ENCODE measurements at places on chromosomes 7 and 10. TPM values are rescaled to one million over a fixed set of nuclear protein-coding genes. Genes with fewer than 3 reads are reported as not detected.

DNA sequence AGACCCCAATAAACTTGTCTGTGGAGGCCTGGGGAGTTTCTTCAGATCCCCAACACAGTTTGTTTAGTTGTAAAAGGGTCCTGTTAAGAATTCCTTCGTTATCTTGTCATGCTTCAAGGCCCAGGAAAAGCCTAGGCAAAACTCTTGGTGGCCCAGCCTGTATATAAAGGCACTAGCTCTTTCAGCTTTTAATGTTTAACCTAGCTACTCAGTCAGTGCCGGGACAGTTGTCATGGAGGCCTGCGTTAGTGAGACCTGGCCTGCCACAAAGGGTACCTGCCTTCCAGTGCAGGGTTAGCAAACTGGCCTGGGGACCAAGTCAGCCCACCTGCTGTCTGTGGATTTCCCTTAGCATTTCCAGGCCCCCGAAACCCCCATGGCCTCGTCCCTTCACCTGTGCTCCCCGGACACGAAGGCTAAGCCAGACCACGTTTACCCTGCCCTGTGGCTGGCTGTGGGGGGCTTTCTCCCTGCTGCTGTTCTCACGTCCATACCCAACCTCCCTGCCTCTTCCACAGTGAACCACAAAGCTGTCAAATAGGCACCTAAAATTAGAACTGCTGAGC lies 96.9 kb upstream of the PPP2R2D start:
- DNase-seq = no peak

- DNase-seq = no peak
Observed at GRCh38 chr7:128053023-128053422, 21.8 kb upstream of the LRRC4 start.

The DIP2C gene
- 42.0 TPM for total RNA-seq

DNA sequence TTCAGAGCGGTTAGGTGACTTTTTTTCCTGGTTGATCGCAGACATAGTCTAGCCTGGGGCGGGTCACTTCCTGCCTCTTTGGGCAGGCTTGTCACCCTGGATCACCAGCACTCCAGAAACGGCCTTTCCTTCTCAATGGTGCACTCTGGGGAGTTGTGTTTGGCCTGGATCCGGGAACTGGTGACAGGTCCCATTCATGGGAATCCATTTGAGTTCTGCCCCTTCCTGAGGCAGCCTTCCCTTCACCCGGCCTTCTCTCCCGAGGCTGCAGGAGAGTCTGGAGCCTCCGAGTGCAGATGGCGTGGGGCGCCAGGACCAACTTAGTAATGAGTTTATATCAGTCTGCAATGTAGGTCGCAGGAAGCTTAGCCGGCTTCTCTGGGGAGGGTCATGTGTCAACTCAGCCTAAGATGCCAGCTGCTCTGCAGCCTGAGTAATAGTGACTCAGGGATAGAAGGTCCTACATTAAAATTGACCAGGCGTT lies 54.2 kb downstream of the TACR2 start:
- DNase-seq = no peak

GRCh38 chr7:90582164-90582563 lies 14.0 kb upstream of the CDK14 start:
- no peak for DNase-seq

GRCh38 chr7:41046221-41046761 lies 656.6 kb downstream of the INHBA start:
- no peak for DNase-seq

The PDE6C gene
- total RNA-seq = not detected

The CSTF2T gene
- total RNA-seq = 46.0 TPM

DNA sequence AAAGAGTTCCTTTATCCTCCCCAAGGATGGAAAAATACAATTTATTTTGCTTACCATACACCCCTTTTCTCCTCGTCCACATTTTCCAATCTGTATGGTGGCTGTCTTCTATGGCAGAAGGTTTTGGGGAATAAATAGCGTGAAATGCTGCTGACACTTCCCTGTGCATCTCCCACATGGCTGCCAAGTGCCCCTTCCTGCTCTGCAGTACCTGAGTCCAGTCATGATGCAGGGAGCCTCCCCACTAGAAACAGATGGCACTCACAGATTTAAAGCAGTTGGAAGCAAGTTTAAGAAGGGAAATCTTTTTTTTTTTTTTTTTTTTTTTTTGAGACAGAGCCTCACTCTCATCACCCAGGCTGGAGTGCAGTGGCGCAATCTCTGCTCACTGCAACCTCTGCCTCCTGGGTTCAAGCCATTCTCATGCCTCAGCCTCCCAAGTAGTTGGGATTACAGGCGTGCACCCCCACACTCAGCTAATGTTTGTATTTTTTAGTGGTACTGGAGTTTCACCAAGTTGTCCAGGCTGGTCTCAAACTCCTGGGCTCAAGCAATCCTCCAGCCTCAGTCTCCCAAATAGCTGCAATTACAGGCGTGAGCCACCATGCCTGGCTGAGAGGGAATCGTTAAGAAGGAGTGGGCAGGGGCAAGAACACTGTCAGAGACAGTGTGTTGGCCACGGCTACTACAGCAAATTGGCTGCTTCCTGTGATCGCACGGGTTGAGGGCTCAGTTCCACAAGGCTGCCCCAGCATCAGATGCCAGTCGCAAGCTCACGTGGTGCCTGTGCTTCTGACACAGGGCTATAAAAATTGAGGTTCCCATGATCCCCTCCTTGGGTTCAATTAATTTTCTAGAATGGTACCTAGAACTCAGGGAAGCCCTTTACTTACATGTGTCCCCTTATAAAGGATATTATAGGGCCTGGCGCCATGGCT lies 5.3 kb upstream of the PILRA start:
- no peak for DNase-seq

GRCh38 chr10:86401588-86402282 lies 35.1 kb upstream of the GRID1 start:
- DNase-seq = peak; percentile 36

The PVRIG gene
- not detected for total RNA-seq

The C7orf33 gene
- total RNA-seq = not detected

The TBXAS1 gene
- 3.4 TPM for total RNA-seq

The EBF3 gene
- 0.31 TPM for total RNA-seq

The RBP3 gene
- not detected for total RNA-seq

DNA sequence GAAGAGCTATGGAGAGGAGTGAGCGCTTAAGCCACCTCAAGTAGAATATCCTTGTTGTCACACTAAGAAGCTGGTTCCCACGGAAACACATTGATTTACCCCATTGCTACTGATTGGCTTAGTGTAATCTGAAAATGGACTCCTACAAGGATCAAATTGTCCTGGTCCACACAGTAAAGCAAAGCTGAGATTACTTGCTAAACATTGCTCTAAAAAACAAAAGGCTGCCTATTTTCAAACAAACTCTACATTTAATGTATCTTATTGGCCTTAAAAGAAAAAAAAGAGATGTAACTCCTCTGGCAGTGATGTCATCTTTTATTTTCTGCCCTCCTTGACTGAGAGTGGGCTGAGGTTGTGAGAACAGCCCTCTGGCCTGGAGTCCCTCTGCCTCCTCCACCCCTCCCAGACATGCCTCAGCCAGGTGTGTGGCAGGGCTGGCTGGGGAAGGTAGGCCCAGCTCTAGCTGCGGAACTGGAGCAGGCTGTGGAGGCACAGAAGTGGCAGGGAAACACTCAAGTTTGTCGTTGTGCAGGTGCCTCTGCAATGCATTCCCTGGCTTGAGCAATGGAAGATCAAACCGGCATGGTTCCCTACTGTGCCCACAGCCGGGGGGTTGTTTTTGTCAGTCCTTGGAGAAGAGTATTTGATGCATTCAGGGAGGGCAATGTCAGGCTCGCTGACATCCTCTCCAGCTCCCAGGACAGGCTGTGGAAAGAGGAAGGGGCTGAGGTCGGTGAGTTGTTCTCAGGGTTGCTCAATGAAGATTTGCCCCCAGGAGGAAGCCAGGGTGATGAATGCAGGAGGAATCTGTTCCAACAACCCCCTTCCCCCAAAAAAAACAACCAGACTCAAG lies 9.1 kb downstream of the KLF6 start:
- DNase-seq = no peak

DNA sequence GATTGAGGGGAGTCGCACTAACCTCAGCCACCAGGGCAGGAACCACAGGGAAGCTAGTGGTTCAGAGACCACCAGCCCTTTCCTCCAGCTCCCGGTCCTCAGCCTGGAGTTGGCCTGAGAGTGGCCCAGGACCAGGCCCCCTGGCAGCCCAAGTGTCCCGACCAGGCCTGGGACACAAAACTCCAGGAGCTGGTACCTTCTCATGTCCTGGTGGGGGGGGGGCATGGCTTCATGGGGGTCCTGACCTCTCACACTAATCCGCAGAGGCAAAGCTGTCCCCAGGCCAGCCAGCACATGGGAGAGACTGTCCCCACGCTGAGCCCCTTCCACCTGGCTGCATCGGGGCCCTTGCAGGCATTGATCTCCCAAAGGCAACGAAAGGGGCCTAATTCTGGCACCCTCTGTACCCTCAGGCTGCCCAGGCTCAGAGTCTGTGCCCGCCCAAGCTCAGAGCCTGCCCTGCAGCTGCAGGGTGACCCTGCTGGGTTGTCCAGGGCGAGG lies 28.2 kb downstream of the GPRIN2 start:
- DNase-seq = no peak

- no peak for DNase-seq
Observed at GRCh38 chr10:52742731-52743130, 29.9 kb downstream of the MBL2 start.

The ZNF316 gene
- 18.2 TPM for total RNA-seq

DNA sequence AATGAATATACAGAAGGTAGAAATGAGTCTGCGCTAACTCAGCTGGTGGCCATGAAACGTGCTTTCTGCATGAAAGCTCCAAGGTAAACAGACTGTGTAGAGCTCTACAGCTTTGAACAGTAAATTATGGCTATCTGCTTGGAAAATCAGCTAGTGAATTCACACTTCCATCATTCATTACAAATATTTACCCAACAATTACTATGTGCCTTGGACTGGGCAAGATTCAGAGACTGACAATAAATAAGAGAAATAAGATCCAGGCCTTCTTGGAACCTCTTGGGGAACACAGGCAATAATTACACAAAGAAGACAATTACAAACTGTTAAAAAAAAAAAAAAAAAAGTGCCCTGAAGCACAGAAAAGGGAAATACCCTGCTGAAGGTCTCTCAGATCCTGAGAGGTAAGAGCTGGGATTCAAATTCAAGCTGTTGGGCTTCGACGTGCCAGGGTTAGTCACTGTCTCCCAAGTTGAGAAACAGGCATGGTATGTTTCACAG lies 15.8 kb downstream of the TSPAN12 start:
- DNase-seq = no peak

The DEPP1 gene
- total RNA-seq = 3.1 TPM

- no peak for DNase-seq
Observed at GRCh38 chr7:46741938-46742540, 821.0 kb upstream of the IGFBP3 start.

GRCh38 chr7:141954334-141954733 lies 7.6 kb upstream of the CLEC5A start:
- DNase-seq = no peak

The GBX1 gene
- total RNA-seq = not detected

DNA sequence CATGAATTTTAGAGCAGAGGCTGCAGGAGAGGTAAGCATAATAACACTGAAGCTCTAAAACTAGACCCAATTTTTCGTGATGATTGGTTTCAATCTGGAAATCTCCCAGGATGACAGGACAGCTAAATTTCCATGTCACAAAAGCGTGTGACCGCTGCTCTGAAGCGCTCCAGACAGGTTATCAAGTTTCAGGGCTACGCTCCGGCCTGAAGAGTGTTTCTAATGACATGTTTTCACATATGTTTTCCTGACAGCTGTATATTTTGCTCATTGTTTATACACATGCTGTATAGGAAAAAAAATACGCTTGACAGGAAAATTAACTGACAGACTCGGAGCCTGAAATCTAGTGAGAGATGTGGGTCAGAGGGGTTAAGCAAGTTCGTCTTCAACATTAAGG lies 219.8 kb upstream of the BMPER start:
- DNase-seq = no peak

- no peak for DNase-seq
Observed at GRCh38 chr10:58384095-58384494, 1.1 kb upstream of the TFAM start.

The TAS2R4 gene
- 4.5 TPM for total RNA-seq

The CHST15 gene
- total RNA-seq = 58.6 TPM

DNA sequence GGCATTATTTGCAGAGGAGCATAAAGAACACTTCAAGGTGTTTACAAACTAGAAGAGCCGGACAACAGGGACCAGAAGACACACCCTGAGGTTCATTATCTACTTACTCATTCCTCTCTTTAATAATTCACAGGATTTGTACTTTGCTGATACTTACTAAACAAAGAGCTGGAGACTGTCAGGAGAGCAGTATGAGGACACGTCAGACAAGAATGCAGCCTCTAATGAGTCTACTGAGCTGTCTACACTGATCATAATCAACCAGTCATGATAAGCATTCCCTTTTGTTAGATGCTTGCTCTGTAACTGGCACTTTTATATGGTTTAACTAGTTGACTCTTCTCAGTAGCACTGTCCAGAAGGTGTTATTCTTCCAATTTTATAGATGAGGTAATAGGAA lies 243.3 kb upstream of the CDC14C start:
- no peak for DNase-seq

GRCh38 chr10:21449288-21449966 lies 76.1 kb downstream of the SKIDA1 start:
- DNase-seq = no peak

GRCh38 chr10:131271195-131271880 lies 40.2 kb downstream of the TCERG1L start:
- DNase-seq = peak; percentile 63

- no peak for DNase-seq
Observed at GRCh38 chr10:44703241-44704155, 207.6 kb upstream of the TMEM72 start.

All from occipital lobe (tissue), 3 donors.